H1 (cell line): ENCODE measurements at places on chromosomes 11 and 22. TPM values are rescaled to one million over a fixed set of nuclear protein-coding genes. Genes with fewer than 3 reads are reported as not detected.

The GAB4 gene
- total RNA-seq, result 0.17 and 0.94 TPM in 2 replicates

The TRPC6 gene
- total RNA-seq, result 0.25 and 0.39 TPM in 2 replicates

The ZPR1 gene
- total RNA-seq, result 70.5 and 81.2 TPM in 2 replicates

The FAM227A gene
- 3.8 and 3.9 TPM in 2 replicates for total RNA-seq

The NXPE2 gene
- total RNA-seq, result 0.29 TPM in 1 of 2 replicates, not detected in the other

The DDI1 gene
- total RNA-seq, result not detected in 2 replicates

The IRAG1 gene
- 2.7 and 3.3 TPM in 2 replicates for total RNA-seq

The HEPN1 gene
- not detected in 2 replicates for total RNA-seq

The RASSF10 gene
- total RNA-seq, result 1.5 and 1.8 TPM in 2 replicates

The RFPL2 gene
- total RNA-seq, result 0.19 TPM in 1 of 2 replicates, not detected in the other

GRCh38 chr11:46594374-46594700, 514 bp upstream of the AMBRA1 start:
- no peak for DNase-seq

GRCh38 chr11:8760896-8761295, 78.3 kb downstream of the RPL27A start:
- no peak for DNase-seq

- peak; percentile 29 for DNase-seq
Measured at GRCh38 chr11:91804042-91804441, 420.6 kb upstream of the FAT3 start.

DNA sequence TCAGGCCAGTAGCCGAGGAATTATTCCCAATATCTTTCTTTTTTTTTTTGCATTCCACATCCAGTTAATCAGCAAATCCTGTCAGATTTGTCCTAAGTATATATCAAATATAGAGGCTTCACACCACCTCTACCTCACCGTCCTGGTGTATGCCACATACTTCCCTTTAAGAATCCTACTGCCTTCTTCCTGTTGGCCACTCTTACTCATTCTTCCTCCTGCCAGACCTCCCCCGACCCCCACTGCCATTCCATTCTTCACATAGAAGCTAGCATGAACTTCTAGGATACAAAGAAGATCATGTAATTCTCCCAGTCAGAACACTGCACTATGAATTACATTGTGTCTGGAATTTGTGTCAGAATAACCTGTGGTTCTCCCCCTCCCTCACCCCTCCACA, 89.5 kb downstream of the TRIM44 start:
- no peak for DNase-seq

GRCh38 chr11:102177974-102178631, 67.9 kb downstream of the YAP1 start:
- DNase-seq, result no peak

GRCh38 chr11:77084581-77085191, 17.9 kb downstream of the CAPN5 start:
- no peak for DNase-seq

- DNase-seq, result peak; percentile 59
Measured at GRCh38 chr11:118918686-118919280, 6.9 kb downstream of the BCL9L start.

DNA sequence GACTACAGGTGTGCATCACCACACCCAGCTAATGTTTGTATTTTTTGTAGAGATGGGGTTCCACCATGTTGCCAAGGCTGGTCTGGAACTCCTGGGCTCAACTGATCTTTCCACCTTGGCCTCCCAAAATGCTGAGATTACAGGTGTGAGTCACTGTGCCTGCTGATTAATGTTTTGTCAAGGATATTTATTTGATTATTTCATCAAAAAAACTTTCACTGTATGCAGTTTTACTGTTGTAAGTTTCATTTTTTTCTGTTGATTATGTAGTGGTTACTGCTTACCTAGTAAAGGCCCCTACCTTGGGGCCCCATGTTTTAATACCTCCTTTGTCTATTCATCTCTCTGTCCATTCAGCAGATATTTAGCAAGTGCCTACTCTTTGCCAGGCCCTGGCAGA, 16.7 kb upstream of the FAM168A start:
- DNase-seq, result no peak

DNA sequence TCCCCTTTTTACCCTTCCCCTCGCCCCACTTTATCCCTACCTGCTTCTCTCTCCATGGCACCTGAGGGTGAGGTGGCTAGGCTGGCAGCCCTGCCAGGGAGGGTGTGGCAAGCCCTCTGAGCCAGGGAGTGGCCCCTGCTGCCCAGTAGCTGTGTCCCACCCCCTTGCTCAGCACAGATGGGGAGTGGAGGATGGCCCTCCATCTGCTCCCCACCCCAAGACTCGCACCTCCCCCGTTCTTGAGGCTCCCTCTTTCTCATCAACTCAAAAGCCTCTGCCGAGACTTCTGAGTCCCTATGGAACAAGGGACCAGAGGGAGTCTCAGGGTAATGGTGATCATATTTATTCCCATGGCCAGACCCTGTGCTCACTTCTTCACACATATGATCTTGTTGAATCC, 1.7 kb downstream of the TMEM151A start:
- DNase-seq, result no peak

DNA sequence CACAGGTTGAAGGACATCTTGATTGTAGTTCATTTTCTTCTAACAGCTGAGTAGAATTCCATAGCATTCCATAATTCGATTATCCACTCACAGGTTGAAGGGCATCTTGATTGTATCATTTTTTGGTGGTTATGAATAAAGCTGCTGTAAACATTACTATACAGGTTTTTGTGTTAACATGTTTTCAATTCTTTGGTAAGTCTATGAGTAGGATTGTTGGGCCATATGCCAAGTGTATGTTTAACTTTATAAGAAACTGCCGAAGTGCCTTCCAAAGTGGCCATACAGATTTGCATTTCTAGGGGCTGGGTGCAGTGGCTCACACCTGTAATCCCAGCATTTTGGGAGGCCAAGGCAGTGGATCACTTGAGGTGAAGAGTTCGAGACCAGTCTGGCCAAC, 44.6 kb downstream of the ANKRD42 start:
- DNase-seq, result no peak

DNA sequence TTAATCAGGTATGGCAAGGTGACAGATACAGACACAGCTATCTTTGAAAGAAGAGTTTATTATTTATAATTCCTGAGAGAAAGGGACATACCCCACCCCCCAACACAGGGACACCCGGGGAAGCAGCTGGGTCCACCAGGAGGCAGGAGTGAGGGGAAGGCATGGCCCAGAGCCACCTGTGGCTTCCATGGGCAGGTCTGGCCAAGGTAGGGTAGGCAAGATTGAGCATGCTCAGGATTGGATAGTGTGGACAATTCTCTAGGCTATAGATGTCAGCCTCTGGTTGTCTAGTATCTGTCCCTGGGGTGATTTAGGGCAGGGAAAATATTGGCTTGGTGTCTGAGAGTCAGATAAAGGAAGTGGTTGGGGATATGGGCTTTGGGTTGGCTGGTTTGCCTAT, 27.5 kb upstream of the SMIM35 start:
- no peak for DNase-seq

DNA sequence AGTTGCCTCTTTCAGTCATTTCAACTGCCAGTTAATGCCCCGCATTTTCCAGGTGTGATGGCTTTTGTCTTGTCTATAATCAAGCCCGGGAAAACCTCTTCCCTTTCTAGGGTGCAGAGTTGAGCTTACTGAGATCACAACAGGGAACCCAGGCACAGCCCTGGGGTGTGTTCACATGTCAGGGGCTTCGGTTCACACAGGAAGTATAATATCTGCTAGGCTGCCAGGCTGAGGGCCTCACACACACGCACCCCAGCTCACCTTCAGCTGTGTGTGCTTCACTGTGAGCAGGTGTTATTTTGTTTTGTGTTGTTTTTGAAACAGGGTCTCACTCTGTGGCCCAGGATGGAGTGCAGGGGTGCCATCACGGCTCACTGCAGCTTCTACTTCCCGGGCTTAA, 9.7 kb upstream of the SOX10 start:
- no peak for DNase-seq

GRCh38 chr11:114163830-114164401, 104.4 kb downstream of the ZBTB16 start:
- DNase-seq, result no peak

- no peak for DNase-seq
Measured at GRCh38 chr11:90221803-90222458, 918 bp downstream of the CHORDC1 start.

- DNase-seq, result no peak
Measured at GRCh38 chr11:48096588-48097525, 116.5 kb downstream of the PTPRJ start.

- peak; percentile 47 for DNase-seq
Measured at GRCh38 chr22:23389271-23390071, 190.6 kb downstream of the IGLL1 start.

GRCh38 chr22:20154602-20155187, 3.8 kb upstream of the CCDC188 start:
- no peak for DNase-seq

DNA sequence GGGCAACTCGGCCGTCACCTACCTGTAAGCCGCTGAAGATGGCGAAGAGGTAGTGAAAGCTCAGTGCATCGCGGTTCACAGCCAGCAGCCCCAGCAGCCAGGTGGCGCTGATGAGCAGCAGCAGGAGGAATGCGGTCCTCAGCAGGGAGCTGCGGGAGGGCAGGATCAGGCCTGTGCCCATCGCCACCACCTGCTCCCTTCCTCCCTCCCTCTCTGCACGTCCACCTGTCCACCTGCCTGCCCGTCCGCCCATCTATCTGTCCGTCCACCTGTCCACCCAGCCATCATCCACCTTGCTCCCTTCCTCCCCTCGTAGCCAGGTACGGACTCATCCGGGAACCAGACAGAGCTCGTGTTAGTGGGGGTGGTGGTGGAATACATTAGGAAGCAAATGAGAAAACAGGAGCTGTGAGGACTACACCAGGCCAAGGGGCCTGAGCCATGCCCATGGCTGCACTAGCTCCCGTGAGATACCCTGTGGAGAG, 32.2 kb downstream of the TRMU start:
- DNase-seq, result peak; percentile 96

DNA sequence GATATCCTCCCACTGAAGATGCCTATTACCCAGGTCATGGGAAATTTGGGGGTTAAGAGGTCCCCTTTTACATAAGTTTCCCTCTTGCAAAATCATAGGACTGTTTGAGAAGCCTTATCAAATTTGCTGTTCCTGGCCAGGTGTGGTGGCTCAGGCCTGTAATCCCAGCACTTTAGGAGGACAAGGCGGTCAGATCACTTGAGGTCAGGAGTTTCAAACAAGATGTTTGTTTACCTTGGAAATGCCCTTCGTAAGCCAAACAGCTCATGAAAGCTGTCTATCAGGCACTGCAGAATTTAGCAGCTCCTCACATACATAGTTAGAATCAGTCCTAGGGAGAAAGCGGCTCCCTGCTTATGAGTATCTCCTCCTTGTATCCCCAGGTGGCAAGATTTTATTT, 4.9 kb upstream of the EI24 start:
- no peak for DNase-seq

DNA sequence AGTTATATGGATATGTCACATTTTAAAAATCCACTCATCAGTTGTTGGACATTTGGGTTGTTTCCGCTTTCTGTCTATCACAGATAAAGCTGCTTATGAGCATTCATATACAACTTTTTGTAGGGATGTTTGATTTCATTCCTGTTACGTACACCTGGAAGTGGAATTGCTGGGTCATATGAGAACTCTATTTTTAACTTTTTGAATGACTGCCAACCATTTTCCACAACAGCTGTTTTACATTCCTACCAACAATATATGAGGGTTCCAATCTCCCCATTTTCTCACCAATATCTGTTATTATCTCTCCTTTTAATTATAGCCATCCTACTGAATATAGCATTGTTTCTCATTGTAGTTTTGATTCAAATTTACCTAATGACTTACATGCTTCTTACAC, 172.0 kb downstream of the UVRAG start:
- DNase-seq, result no peak

DNA sequence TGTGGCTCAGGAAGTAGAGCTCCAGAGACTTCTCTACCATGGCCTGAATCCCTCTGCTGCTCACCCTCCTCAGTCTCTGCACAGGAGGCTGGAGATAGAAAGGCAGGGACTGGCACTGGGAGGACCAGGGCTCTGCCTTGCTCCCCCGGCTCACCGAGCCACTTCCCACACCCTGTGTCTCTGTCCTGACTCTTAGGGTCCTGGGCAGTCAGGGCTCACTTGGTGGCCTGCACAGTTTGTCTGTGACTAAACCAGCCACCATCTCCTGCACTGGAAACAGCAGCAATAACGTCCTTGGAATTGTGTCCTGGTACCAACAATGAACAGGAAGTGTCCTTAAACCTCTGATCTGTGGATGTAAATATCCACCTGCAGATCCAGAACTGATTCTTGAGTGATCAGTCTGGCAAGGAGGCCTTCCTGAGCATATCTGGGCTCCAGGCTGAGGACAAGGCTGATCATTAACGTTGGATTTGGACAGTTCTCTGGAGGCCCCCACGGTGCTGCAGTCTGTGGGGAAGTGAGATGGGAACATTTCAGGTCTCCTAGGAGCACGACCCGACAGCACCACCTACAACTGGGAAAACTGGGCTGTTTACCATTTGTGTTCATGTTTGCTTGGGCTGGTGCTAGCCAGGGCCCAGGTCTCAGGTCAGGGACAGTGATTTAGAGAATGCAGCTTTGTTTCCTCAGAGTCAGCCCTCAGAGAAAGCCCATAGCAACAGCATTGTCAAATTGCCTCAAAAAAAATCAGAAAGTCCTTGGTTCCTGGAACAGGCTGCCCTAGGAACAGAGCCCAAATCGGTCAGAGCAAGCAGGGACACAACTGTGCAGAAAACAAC, 82.5 kb downstream of the ZNF280B start:
- no peak for DNase-seq

DNA sequence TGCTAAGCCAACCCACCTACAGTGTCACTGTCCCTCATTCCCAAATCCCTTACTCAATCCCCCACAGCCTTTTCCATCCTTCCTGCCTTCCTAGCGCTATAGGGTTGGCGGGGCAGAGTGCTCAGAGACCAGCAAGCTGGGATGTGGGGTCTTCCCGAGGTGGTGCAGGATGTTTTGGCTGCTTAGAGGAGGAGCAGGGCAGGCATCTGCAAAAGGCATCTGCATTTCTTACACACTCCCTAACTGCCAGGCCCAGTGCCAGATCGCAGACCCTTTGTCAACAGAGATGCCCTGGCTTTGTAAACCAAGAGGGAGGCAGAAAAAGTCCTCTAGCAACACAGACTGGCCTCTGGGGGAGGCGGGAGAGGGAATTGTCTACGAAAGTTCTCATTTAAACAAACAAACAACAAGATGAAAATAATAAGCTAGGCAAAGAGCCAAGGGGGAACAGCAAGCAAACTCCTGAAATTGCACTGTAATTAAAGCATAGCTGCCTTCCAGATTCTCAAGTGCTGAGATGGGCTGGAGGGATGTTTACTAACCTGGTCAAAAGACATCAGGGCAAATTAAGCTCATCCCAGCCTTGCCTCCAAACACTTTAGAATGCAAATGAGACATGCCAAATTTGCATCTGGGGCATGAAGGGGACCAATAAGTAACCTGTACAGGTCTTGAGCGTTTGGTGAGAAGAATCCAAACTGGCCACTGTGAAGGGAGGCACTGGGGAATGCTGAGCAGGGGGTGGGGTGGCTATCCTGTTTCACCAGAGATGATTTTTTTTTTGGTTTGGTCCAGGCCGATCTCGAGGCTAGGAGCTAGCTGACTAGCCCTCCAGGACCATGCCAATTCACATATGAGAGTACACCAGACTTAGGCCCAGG, 38.1 kb upstream of the ADA2 start:
- DNase-seq, result no peak
